Activated CD8-positive, alpha-beta memory T cell treated with anti-CD3 and anti-CD28 coated beads for 48 hours (primary cell): ENCODE measurements at places on chromosomes 11 and 22.

DNA sequence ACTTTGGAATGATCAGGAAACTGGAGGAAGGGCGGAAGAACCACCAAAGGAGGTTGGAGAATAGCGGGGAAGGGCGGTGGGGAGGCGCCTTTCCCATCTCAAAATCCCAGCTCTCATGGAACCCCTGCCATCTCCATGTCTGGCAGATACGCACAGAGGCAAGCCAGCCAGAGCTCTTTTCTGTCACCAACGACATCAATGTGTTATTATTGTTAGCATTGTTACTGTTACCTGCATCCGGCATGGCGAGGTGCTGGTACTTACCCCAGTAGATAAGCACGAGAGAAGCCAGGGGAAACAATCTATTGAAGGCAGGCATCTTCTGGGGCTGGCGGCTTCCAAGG, 969 bp downstream of the SCN3B start:
- DNase-seq: no peak

GRCh38 chr22:49188091-49188490, 639.6 kb downstream of the BRD1 start:
- DNase-seq: no peak

- DNase-seq: no peak
Measured at GRCh38 chr11:115576606-115577380, 72.6 kb upstream of the CADM1 start.

DNA sequence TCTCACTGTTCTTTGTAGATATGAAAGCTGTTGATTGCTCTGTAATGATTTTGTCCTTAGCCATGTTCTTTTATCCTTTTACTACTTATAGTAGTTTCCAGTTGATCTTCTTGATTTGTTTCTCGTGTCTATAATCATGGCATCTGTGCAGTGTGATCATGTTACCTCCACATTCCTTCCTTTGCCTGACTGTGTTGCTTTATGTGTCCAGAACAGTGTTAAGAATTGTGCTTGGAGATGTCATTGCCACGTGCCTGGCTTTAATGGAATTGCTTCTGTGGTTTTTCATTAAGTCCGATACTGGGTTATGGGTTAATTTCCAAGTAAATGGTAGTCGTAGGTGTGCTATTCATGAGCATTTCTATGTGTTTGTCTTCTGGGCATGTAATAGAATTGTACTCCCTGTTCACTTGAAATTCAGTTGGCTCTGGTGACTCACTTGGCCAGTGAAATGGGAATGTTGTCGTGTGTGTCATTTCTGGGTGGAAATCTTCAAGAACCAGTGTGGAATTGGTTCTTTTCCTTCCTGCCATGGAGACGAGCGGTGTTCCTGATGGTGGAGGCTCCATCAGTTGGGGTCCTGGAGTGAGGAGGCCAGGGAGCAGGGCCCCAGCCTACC, 6.8 kb downstream of the GTSE1 start:
- DNase-seq: no peak

GRCh38 chr22:27999876-28000275, 80.8 kb upstream of the PITPNB start:
- DNase-seq: no peak

DNA sequence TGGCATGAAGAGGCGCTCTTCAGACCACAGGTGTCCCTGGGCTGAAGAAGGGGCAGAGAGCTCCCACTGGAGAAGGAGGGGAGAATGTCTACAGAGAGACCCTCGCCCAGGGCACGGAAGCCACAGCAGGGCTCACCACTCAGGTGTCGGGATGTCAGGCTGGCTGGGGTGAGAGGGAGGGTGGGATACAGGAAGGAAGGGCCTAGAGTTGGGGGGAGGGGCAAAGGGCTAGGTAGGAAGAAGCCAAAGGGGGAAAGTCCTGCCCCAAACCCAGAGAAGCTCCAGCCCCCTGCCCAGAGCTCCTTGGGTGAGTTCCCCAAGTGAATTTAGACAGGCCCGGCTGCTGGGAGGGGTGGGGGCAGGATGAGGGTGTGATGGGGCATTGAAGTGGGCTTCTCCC, 232.0 kb downstream of the CEP164 start:
- no peak for DNase-seq

GRCh38 chr11:86386283-86386682, 11.6 kb downstream of the CCDC81 start:
- DNase-seq: no peak

DNA sequence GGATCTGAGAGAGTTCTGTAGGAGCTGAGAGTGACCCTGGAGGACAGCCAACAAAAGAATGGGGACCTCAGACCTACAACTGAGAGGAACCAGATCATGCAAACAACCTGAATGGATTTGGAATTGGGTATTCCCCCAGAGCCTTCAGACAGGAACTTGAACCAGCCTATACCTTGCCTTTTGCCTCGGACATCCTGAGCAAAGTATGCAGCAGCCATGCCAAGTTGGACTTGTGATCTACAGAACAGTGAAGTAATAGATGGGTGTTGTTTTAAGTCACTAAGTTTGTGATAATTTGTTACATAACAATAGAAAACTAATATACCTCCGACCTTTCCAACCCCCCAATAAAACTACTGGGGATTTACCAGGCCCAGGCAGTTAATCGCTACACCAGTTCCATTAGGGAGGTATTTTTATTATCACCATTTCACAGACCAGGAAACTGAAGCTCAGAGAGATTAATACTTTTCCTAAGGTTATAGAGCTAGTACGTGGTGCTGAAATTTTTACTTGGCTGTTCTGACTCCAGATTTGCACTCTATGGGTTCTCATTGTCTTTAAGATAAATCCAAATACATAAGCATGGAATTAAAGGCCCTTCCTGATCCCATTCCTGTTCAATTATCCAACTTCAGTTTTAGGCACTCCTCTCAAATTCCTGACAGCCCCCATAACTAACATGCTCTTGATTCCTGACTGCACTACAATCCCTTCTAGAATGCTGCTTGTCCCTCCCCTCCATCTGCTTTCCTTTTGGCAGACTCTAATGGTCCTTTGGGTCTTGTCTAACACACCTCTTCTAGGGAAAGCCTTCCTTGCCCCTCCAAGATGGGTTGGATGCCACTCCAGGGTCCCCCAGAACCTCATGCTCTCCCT, 1.7 kb upstream of the RASSF10 start:
- DNase-seq: no peak

- no peak for DNase-seq
Measured at GRCh38 chr11:7869467-7869866, 61.6 kb downstream of the OR10A6 start.

- no peak for DNase-seq
Measured at GRCh38 chr22:46050916-46051614, 74.1 kb upstream of the WNT7B start.

- DNase-seq: no peak
Measured at GRCh38 chr11:114326776-114327175, 30.6 kb downstream of the NNMT start.

DNA sequence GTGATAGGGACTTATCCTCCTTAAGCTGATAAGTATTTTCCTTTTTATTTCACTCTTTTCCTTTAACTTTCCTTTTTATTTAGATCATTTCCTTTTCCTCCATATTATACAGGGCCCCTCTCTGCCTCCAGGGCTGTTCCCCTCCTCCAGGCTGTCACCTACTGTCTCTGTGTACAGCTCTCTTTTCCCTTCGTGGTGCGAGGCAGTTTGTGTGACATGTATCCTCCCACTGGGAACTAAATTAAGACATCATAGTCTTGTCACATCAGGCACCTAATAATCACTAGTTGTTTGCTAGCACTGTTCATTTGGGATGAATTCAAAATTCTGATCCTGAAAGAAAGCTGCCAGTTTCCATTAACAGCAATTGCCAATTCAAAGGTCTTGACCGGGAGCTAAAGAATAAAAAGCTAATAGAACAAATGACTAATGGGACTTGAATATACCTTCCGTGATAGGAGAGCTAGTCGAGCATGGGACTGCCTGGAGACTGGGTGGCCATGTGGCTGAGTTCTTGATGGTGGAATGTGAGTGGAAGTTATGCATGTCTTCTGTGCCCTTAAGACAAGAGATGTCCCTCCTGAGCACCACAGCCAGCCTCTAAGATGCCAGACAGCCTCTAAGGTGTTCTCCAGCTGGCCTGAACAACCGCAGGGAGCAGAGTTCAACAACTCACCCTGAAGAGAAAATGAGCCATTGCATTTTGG, 77.7 kb upstream of the LRRC55 start:
- no peak for DNase-seq

DNA sequence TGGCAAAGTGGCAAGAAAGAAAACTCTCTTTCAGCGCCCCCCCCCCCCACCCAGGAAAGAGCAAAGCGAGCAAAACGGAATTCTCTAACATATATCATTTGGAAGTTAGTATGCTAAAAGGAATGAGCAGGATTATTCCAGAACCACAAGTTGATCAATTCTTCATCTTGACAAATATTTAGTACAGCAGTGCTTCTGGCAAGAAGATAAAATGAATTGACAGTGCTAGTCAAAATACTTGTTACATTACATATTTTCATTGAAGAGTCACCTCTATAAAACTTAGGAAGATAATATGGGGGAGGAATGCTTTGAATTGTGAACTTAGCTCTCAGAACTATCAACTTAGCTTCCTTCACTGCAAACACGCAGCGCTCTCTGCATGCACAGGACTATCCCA, 377.4 kb downstream of the DYNC2H1 start:
- no peak for DNase-seq

GRCh38 chr11:37926772-37927171, 1328.7 kb upstream of the RAG2 start:
- DNase-seq: no peak

GRCh38 chr11:12060385-12060985, 49.9 kb upstream of the MICAL2 start:
- no peak for DNase-seq
